ENCODE measurements at places on chromosomes 11 and 22.

DNA sequence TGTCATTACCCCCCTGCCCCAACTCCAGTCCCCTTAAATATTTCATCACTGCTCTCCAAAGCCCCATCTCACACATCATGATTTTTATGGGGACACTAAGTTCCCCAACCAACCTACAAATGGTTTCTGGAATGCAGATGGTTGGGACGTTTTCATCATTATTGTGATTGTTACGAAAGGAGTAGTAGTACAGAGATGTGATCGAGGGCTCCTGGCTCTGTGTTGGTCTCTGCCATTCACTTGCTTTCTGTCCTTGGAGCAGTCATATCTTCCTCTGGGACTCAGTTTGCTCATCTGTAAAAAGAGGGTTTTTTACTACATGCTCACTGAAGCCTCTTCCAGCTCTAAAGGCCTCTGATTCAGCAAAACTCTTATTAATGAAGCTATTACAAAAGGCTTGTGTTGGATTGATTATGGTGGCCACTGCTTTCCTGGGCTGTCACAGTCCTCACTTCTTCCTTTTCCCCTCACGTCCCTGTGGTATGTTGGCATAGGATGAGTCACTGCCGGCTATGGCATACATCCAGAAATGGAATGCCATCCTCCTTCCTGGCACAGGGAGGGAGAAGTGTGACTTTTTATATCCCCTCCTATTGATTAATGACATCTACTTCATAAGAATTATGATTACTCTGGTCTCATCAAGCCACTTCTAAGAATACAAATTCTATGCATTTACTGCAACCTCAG is 593.7 kb downstream of the METTL15 start:
- no peak for DNase-seq

DNA sequence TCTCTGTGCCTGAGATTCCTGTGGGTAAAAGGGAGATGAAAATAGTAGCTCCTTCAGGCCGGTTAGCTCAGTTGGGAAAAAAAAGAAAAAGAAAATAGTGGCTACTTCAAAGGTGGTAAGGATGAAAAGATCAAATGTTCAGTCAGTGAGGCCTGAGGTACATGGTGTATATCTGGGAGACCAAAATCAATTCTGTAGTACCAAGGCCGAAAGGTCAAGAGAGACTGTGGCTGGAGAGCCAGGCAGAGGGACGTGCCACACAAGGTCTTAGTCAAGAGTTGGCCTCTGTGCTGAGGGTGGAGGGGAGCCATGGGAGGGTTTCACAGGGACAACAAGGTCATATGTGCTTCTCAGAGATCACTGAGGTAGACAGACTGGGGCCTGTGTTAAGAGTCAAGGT is 4.8 kb upstream of the GDPD5 start:
- DNase-seq, result no peak

DNA sequence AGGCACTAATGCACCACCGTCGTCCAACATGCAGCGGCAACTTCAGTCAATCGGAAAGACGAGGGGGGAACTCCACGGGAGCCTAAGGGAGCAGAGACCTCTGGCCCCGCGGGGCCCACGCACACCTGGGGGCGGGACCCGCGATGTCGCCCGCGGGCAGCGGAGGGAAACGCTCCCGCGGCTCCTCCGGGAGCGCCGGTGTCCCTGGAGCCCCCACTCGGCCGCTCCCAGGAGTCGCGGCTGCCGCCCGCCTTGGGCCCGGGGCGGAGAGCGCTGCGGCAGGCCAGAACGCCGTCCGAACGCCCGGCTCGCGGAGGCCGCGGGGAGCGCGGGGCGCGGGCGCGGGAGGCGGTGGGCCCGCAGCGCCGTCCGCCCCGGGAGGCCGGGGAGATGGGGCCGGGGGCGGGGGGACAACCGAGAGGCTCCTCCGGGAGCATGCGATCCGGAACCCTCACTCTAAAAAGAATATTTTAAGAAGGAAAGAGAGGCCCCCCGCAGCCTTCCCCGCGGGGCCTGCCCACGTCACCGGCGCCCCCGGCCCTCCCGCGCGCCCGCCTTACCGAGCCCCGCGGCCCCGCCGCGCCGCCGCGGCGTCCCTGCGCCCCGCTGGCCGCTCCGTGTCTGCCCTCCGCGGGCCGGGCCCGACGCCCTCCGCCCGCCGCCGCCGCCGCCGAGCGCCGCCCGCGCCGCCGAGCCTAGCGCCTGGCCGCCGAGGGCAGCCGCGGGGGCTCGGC is 86.6 kb upstream of the ARHGAP32 start:
- no peak for DNase-seq

DNA sequence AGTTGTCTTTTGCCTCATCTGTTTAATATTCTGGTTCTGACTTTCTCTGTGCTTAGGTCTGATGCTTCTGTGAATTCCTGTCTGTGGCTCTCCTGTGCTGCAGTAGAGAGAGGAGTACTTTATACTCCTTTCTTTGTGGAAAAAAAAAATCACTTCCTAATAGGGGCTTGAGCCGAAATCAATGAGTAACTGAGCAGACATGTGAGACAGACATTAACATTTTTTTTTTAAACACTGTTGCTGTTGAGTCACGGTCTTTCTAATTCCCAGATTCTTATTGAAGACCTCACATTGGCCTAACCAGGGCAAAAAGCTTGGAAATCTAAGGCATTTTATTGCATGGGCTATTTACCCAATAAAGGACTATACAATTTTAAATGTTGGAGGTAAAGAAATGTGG is 86.1 kb downstream of the GRM5 start:
- DNase-seq, result no peak

- no peak for DNase-seq
Observed at GRCh38 chr11:33912405-33913361, 20.8 kb upstream of the LMO2 start.

DNA sequence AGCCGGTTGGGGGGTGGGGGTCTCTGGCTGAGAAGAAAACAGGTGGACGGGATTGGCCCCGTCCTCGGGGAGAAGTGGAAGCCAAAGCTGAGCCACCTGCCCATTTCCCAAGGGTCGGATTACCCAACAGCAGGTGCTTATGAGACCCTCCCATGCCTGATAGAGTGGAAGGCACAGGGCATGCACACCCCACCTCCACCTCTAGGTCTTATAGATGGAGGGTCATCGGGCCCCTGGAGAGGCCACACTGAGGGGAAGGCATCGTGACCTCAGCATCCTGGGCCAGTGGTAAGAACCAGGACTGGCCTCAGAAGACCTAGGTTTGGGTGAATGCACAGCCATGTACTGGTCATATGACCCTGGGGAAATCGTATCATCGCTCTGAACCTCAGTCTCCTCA is 85.9 kb downstream of the BUD13 start:
- no peak for DNase-seq
